T-helper 2 cell treated with Interferon-gamma antibody and Interleukin-4, amounts not matched to agents 5 μg/mL and 100 μg/mL, for 36 hours (primary cell): ENCODE measurements at places on chromosomes 1 and 21.

DNA sequence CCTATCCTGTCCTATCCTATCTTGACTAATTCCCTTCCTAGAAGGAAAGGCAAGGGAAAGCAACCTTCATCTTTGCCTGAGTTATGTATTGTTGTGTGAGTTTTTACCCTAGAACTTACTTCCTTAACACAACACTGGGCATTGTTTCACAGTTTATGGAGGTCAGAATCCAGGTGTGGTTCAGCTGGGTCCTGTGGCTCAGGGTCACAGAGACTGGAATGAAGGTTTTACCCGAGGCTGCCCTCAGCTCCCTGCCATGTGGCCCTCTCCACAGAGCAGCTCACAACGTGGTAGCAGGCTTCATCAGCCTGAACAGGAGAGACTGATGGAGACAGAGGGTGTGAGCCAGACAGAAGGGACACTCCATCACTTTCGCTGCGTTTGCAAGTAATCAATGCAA lies 140.5 kb downstream of the FCRL5 start:
- no peak for DNase-seq

DNA sequence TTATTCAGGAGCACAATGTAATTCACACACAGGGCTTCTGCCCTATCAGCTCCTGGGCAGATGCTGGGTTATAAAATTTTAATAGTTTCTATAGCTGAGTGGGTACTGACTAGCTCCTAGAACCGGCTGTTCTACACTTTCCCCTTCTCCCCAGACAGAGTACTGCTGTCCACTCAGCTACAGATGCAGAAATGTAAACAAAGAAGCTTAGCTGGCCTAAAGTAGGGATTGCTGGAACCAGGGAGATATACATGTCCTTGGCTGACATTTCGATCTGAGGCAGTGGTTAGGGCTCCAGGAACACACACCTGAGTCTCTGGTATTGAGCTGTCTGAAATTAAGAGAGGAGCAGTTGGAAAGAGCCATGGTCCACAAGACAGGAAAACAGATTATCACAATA lies 211.5 kb upstream of the USP24 start:
- DNase-seq: no peak

- DNase-seq: no peak
These were observed 277.9 kb downstream of the LRRC7 start for GRCh38 chr1:69845655-69846054.

GRCh38 chr1:214977110-214977509 lies 105.4 kb upstream of the KCNK2 start:
- no peak for DNase-seq

GRCh38 chr1:241083285-241083684 lies 273.7 kb downstream of the RGS7 start:
- no peak for DNase-seq

DNA sequence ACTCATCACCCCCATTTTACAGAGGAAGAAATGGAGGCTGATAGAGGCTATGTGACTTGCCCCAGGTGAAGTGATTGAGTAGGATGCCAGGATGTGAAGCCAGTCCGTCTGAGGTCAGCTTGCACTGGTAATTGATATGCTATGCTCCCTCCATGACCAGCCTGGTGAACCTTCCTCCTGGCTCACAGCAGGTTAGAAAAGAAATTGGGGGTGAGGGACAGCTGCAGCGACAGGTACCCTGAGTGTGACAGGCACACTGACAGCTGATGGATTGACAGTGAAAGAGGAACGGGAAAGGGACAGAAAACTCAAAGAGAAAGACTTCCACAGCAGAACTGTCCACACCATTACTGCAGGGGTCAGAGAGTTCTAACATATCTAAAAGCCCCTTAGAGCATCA lies 102.1 kb downstream of the SUSD4 start:
- DNase-seq: no peak

- no peak for DNase-seq
These were observed 264.5 kb downstream of the TTLL7 start for GRCh38 chr1:83734420-83734819.

GRCh38 chr21:42545745-42546144 lies 32.1 kb downstream of the SLC37A1 start:
- no peak for DNase-seq

- no peak for DNase-seq
These were observed 574.3 kb upstream of the USP24 start for GRCh38 chr1:55789466-55789865.

DNA sequence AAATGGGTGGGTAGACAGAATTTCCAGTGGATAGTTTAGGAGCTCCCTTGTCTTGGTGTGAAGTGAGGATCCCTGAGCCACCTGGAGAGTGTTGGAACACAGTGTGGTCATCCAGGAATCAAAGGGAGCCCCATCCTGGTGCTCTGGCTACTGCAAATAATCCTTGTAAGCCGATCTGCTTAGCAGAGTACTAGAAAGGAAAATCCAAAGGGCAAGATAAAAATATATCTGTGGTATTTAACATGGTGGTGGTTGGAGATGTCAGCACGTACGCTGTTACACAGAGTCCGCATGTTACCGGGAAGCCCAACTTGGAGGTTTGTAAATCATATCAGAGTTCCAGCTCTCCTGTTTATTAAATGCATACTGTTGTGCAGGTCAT lies 39.0 kb downstream of the VANGL1 start:
- DNase-seq: no peak

DNA sequence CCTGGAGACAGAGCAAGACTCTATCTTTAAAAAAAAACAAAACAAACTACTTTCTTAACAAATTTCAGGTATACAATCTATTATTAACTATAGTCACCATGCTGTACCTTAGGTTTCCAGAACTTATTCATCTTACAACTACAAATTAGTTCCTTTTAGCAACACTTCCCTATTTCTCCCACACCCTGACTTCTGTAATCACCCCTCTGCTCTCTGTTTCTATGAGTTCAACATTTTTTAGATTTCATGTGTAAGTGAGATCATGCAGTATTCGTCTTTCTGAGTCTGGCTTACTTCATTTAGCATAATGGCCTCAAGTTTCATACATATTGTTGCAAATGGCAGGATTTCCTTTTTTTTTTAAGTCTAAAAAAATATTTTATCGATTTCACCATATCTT lies 77.9 kb upstream of the LPGAT1 start:
- no peak for DNase-seq

GRCh38 chr1:189662190-189662589 lies 815.5 kb downstream of the BRINP3 start:
- DNase-seq: no peak

DNA sequence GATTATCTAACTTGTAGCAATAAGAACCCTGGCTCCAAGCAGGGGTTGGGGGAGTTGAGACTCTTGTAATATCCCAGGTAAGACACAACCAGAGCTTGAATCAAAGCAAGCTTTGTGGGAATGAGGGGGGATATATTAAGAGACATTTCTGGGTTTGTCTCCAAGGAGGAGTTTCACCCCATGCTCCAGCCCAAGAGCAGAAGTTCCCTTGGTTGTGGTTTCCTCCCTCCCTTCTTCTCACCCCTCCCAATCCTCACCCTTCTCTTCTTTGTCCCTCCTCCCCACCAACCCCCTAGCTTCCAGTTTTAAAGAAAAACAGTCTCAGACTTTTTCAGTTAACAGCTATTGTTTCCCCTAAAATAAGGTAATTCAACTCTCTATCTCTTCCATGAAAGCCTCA lies 11.9 kb downstream of the TRAF3IP3 start:
- DNase-seq: no peak

- DNase-seq: no peak
These were observed 17.3 kb downstream of the CSF1 start for GRCh38 chr1:109927911-109928321.

DNA sequence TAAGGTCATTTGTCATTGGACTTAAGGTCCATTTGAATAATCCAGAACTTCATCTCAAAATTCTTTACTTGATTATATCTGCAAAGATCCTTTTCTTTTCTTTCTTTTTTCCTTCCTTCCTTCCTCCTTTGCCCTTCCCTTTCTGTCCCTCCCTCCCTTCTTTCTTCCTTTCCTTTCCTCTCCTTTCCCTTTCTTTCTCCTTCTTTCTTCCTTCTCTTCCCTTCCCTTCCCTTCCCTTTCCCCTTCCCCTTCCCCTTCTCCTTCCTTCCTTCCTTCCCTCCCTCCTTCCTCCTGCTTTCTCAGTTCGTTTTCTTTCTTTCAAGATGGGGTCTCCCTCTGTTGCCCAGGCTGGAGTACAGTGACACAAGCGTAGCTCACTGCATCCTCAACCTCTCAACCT lies 35.5 kb downstream of the CA6 start:
- no peak for DNase-seq

DNA sequence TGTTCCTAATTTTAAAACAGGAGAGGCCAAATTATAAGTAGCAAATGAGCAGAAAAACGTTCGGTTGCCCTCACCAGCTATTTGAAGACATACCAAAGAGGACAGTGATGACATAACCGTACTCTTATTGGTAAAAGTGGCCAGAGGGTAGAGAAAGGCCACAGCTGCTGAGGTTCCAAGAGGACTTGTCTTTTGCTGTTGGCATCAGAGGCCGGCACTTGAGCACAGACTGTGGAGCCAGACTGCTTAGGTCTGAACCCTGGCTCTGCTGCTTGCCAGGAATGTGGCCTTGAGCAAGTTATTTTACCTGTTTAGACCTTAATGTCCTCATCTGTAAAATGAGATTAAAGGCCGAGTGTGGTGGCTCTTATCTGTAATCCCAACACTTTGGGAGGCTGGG lies 14.9 kb downstream of the ETV3L start:
- DNase-seq: no peak

- DNase-seq: no peak
These were observed 14.0 kb upstream of the CFAP126 start for GRCh38 chr1:161381707-161382106.

DNA sequence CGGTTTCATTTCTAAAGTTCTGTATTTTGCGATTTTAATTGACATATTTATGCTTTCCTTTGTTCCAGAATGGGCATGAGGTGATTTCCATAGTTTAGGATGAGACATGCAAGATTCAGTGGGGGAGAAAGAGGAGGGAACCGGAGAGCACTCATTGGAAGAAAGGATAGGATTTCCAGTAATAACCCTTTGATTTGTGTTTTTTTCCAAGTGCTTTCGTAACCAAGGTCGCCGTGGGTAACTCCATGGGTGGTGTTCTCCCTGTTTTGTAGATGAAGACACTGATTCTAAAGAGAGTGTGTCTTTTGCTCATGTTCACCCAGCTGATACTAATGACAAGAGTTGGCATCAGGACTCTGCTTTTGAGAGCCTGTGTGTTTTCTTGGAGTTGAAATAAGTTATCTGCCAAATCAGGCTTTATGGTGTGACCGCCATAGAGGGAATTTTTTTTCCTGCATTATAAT lies 170.1 kb downstream of the DHRS3 start:
- no peak for DNase-seq

DNA sequence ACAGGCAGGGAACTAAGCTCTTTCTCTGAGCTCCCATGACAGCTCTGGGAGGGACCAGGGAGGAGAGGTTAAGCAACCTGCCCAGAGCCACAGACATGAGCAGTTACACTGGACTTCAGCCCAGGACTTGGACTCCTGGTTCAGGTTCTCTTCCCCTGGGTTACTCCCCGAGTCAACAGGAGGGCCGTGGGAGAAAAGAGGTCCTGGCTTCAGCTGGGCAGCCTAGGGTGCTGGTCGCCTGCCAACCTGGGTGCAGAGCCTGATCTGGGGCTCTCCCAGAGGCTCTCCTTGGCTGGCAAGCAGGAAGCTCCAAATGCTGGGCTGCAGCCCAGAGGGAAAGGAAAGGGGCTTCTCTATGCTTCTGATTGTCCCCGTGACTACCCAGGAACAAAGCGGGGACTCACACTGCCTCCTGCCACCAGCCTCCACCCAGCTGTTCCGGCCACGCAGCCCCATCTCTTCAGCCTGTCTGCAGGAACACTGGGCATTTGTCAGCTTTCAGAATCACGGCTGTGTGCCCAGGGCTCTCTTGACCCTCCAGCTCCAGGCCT lies 141.8 kb downstream of the HIVEP3 start:
- DNase-seq: no peak
